GM04504 (cell line): ENCODE measurements at places on chromosomes 16 and 17.

DNA sequence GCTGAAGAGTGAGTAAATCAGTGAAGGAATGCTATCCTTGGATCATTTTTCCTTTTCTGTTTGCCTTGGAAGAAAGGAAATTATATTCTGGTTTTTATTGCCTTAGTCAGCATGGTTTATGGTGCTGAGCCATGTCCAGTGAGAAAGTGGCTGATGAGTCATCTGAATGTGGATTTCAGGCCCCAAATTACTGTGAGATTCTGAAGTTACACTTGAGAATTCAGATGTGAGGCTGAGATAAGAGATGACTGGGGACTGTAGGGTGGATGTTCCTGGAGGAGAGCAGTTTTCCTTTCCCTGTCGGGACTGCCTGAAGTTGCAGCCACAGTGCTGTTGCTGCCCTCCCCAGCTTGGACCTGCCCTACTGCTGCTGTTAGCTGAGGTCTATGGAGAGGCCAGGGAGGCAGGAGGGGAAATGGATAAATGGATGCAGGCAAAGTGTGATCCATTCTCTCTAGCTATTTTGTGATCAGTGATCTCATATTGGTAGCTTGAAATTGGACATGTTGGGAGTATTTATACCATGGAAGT is 4.2 kb upstream of the MAP3K14 start:
- peak; percentile 97 for DNase-seq

DNA sequence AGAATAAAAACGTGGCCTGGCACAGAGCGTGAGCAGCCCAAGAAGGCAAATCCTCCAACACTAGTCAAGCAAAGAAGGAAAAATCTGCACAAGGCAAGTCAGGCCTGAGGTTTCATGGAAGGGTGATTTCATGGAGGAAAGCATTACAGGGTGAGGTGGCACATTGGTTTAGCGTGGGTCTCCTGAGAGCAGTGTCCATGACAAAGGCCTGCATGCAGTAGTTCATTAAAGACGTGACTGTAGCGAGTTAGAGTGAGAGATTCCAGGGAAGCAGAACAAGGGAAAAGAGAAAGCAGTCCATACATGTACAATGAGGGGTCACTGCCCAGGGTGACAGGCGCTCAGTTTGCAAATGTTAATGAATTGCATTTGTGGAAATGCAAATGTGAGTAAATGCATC is 285.0 kb upstream of the ERCC4 start:
- no peak for DNase-seq

- no peak for DNase-seq
Observed at GRCh38 chr16:66147291-66147690, 219.2 kb upstream of the CDH5 start.

DNA sequence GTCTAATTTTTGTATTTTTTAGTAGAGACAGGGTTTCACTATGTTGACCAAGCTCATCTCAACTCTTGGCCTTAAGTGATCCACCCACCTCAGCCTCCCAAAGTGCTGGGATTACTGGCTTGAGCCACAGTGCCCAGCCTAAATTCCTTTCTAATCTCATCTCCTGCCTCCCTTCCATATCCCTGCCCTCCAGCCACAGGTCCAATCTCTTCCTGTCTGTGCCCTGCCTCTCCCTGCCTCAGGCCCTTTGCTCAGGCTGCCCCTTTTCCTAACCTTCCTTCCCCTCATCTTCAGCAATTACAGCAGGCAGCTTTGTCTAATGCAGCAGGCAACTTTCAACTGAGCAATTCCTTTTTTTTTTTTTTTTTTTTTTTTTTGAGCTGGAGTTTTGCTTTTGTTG is 46.8 kb downstream of the CFAP20 start:
- no peak for DNase-seq

DNA sequence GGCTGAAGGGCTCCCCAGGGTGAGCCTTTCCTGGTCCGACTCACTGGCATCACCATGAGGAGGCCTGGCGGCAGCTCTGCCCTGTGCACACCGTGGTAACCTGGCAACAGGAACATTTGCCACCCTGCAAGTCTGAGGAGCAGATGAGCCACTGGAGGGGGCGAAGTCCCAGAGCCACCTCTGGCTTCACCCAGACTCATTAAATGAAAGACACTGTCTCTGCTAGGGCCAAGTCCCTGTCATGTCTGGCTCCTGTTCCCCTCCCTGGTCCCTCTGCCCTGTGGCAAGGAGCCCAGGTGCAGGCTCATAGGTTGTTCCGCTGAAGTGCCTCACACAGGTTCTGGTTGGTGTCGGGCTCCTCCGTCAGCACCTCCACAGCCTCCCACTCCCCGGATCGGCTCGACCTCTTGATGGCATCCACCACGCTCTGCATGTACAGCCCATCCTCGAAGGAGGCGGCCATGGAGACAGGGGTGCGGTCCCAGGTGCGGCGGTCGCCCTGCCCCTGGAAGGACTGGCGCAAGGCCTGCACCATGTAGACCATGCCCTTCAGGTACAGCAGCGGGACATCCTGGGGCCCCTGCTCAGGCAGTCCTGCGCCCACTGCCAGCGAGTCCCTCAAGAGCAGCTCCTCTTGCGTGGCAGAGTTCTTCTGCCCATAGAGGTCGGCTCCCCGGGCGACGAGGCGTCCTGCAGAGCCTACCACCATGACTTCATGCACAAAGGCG is 8.4 kb downstream of the C16orf86 start:
- DNase-seq = no peak

DNA sequence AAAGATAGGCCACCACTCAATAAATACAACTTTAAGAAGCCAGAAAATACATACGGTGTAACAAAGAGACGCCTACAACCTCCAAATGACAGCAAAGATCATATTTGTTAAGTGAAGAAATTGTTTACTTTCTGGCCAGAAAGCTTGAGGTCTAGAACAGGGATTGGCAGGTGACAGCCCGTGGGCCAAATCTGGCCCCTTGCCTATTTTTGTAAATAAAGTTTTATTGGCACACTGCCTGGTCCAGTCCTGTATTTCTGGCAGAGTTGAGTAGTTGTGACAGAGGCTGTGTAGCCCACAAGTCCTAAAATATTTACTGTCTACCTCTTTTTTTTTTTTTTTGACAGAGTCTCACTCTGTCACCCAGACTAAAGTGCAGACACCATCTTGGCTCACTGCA is 3.4 kb upstream of the CLEC19A start:
- DNase-seq = no peak

DNA sequence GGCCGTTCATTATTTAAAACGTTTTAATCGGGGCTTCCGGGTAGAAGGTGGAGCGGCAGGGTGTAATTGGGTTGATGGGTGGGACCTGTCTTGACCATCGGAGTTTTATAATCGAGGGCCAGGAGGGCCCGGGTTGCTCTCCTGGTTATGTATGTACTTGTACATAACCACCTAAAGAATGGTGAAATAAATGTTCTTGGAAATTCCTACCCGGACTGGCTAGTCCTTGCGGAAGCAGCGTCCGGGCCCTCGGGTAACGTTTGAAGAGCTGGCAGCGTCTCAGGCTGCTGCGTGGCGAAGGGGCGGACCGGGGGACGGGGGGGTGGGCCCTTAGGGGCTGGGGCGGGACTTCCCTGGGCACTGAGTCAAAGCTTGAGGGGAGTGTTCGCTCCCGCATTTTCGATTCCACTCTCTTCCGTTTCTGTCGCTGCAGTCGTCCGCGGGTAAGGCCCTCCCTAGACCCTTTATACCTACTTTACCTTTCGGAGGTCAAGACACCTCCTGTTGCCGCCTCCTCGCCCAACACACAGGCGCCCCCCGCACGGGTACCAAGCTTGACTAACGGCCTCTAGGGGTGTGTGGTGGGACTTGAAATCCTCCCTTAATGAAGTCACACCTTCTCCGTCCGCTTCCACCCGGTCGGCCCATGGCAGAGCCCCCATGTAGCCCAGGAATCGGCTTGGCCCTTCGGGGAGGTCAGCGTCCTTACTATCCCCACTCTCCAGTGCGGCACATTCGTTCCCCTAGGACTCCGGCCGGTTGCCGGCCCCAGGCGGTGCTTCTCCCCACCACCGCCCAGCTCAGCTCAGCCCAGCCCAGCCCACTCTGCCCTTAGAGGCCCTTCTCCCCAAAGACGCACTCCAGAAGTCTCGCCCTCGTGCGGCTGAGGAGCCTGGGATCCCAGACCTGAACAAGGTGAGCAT is at the start of gene TMEM106A:
TSS of gene TMEM106A (plus strand) at position 396 of the 923 bp plus-strand sequence. CDS start 1,167 bp downstream, outside the sequence.
- peak; percentile 74 for DNase-seq
